ENCODE measurements at places on chromosomes 16 and 17. TPM values are rescaled to one million over a fixed set of nuclear protein-coding genes. Genes with fewer than 3 reads are reported as not detected.

DNA sequence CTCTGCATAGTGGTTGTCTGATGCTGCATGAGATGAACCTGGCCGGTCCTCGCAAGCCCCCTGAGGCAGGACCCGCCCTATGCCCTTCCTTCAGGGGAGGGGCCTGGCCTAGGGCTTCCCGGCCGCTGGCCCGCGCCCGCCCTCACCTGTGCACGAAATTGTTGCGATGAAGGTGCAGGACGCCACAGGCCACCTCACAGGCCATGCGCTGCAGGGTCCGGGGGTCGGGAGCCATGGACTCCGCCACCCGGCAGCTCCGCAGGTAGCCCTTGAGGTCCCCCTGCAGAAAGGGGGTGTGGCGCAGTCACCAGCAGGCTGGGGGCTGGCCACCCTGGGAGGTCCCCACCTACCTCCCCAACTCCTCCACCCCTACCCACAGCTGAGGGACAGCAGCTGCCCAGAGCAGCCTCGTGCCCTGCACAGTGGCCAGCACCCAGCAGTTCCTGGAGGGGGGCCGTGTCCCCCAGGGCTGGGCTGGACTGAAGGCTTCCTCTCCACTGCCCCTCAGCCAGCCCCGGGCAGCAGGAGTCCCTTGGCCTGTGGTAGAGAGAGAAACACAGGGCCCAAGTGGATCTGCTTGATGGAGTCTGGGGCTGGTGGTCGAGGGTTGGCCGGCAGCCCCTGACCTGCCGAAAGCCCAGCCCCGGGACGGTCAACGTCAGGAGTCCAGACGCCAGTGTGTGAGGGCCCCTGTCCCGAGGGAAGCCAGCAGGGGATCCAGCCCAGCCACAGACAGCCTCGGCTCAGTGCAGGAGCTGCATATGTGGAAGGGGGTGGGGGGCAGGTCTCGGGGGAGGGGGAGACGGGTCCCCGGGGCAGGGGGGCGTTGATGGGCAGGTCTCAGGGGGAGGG, 38.8 kb upstream of the PVALEF start:
- no peak for DNase-seq

DNA sequence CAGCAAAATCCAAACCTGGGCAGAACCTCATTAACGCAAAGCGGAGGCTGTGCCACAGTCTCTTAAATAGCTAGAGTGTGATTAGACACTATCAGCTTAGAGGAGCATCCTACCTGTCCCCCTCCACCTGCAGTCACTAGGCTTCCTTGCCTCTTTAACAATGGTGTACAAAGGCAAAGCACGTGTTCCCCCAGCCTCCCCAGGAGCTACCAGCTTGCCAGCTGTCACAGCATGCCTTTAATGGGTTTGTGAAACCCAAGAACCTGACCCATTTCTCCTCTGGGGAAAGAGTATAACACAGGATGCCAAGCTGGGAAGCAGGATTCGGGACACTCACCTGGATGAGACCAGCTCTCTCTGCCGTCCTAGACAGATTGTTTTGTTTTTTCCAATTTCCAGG, 37.2 kb upstream of the TBX2 start:
- no peak for DNase-seq

The HAS3 gene
- polyA plus RNA-seq: 1.8 TPM

DNA sequence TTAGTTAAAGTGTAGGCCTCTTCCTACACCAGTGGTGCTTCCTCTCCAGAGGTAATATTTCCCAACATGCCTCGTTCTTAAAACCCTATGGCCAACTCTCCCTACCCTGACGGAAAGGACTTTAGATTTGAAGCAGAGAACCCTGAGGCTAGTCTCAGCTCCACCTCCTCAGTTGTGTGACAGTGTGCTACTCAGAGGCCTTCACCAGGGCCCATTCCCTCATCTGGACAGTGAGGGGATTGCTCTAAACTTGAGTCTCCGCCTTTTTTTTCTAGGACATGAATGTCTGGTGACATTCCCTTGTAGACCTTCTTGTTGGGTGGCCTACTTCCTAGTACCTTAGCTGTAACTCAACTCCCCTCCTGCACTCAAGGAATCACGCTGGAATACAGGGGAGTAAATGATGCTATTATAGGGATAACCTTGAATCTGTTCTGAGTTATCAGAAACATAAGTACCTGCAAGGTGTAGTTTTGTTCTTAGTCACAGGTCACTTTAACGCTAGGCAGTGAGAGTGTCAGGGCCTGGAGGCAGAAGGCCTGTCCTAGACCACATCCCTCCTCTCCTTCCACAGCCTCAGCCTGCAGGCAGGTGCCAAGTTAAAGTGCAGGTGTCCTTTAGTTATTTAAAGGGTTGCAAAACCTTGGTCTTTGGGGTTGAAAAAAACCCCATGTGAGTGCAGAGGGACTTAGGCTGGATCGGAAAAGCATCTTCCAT, 26.9 kb downstream of the LDHD start:
- no peak for DNase-seq

DNA sequence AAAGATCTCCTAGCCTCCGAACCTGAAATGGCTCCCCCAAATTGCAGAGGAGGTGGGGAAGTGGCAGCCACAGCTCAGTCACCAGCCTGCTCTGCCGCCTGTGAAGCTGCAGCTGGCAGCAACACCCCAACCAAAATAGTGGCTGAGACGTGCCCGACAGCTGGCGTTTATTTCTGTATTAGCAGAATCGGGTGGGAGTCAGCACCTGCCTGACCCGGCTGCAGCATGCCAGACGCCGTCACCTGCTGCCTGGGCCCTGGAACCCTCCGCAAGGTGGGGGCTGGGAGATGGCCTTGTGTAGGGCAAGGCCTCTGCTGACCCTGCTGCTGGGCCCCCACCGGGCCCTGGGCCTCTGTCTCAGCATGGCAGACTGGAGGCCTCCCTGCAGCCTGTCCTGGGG, 17.5 kb upstream of the PABPN1L start:
- DNase-seq: no peak

DNA sequence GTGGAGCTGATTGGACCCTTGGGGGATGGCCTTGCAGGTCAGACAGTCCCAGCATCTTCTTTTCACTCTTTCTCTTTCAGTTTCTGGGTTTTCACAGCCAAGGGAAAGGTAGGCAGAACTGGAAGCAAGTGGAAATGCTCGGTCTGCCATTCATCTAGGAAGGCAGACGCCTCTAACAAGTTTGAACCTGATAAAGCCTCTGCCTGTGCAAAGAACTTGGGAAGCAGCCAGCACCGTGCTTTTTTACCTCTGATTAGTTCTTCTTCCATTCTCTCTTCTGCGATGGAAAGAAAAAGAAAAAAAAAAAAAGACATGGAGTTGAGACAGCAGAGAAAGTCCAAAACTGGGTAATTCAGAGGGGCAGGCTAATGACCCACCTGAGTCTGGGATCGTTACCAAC, 997.8 kb upstream of the EEF2KMT start:
- no peak for DNase-seq

GRCh38 chr16:74601126-74601871, 5.6 kb downstream of the GLG1 start:
- DNase-seq: no peak

The CACNG4 gene
- 0.02 TPM for polyA plus RNA-seq

The ZNF469 gene
- 1.2 TPM for polyA plus RNA-seq

The TBC1D26 gene
- not detected for polyA plus RNA-seq

GRCh38 chr17:6213859-6214258, 143.7 kb downstream of the WSCD1 start:
- no peak for DNase-seq

GRCh38 chr17:49907279-49907678, 59.4 kb upstream of the TAC4 start:
- DNase-seq: no peak

GRCh38 chr16:51035110-51035498, 116.0 kb downstream of the SALL1 start:
- no peak for DNase-seq

DNA sequence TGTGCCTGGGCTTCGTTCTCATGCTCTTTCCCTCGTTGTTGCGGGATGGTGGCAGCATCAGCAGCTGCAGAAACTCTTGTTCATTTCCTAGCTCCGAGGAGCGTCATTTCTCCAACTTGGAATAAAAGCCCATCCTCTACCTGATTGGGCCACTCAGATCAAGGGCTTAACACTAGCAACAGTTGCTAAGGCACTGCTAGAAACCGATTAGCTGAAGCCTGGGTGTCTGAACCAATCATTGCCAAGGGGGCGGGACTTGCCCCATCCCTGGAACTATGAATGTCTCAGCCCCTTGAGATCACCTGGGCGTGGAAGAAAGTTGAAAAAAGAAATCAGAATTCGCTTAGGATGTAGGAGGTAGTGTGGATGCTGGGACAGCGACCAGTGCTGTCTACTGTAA, 145.3 kb downstream of the FOXL1 start:
- no peak for DNase-seq

- no peak for DNase-seq
Measured at GRCh38 chr16:65353183-65353582, 231.3 kb upstream of the CDH11 start.

- DNase-seq: no peak
Measured at GRCh38 chr17:46123607-46124006, 69.6 kb downstream of the KANSL1 start.

All from BJ (cell line).